Heart left ventricle (tissue), 16 donors: ENCODE measurements at places on chromosomes 6 and 20. TPM values are rescaled to one million over a fixed set of nuclear protein-coding genes. Genes with fewer than 3 reads are reported as not detected.
A peak's percentile ranks its signal among the peaks of the same experiment; 100 is the strongest.

ULBP1 gene
- 0.12 TPM for total RNA-seq

SLC17A3 gene
- not detected for total RNA-seq

DNA sequence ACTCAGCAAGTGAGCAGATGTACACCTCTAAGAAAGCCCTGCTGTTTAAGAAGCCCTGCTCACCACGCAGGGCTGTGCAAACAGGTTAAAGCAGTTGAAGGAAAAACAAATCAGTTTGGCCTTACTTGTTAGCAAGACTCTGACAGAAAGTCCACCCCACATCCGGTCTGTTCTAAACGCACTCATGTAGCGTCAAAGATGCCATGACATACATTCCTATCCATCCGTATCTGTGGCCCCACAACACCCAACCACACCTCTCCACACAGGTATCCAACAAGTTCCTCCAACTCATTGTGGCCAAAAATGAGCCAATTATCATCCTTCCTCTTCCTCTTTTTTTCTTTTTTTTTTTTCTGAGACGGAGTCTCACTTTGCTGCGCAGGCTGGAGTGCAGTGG lies 22.8 kb upstream of the RAB22A start:
- DNase-seq = no peak

GRCh38 chr6:23280437-23280836 lies 711.1 kb downstream of the HDGFL1 start:
- no peak for DNase-seq

GPX6 gene
- total RNA-seq = not detected

- DNase-seq = peak; percentile 58
Measured at GRCh38 chr6:134826889-134827737, 122.8 kb downstream of the ALDH8A1 start.

HLA-DRB1 gene
- 50.1 TPM for total RNA-seq

TAGAP gene
- total RNA-seq = 1.4 TPM

SEL1L2 gene
- not detected for total RNA-seq

GRCh38 chr6:146498309-146498708 lies 45.3 kb upstream of the RAB32 start:
- DNase-seq = no peak

DNA sequence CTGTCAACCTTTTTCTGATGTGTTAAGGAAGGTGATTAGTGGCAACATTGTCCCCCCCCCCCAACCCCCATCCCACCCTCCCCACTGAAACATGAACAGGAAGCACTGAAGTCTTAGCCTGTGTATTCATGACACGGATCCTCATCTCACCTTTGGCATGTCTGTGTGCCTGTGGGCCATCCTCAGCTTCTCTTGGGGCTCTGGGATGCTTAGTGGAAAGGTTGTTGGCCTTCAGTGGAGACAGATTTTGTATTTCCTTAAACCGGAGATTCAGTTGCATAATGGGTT lies 93.6 kb downstream of the RREB1 start:
- no peak for DNase-seq

- no peak for DNase-seq
Measured at GRCh38 chr20:31474097-31474436, 860 bp downstream of the DEFB124 start.

DNA sequence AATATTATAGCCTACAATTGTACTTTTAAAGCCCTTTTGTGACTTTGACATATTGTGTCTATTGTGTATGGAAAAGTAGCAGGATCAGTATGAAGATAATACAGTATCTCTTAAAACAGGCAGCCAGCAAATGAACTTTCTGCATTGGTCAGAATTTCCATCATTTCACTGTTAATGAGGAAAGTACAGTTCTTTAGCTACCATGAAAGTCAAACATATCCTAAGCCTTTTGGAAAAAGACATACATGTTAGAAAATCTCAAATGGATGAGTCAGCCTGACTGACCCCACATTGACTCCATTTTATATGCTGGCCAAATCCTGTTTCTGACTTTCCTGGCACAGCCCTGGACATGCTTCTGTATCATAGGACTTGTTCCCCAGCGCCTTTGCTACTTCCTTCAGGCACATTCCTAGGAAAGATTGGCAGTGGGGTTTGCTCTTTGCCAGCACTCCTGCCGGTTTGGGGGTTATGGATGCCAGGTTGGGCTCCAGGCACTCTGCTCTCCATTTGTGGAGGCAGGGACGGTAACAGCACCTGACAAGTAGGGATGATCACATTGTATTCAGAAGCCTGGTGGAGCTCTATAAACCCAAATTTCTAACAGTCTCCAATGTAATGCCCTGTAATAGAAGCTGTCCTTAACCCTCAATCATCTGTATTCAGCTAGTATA lies 43.7 kb downstream of the TOP1 start:
- DNase-seq = peak; percentile 9

- DNase-seq = no peak
Measured at GRCh38 chr6:89716532-89716931, 78.0 kb upstream of the LYRM2 start.

- DNase-seq = no peak
Measured at GRCh38 chr6:166253281-166253681, 54.9 kb downstream of the PRR18 start.

GRCh38 chr20:41137614-41138474 lies 501 bp downstream of the PLCG1 start:
- peak; percentile 91 for DNase-seq

GRCh38 chr6:170143401-170144150 lies 147.3 kb downstream of the DLL1 start:
- DNase-seq = no peak

DNA sequence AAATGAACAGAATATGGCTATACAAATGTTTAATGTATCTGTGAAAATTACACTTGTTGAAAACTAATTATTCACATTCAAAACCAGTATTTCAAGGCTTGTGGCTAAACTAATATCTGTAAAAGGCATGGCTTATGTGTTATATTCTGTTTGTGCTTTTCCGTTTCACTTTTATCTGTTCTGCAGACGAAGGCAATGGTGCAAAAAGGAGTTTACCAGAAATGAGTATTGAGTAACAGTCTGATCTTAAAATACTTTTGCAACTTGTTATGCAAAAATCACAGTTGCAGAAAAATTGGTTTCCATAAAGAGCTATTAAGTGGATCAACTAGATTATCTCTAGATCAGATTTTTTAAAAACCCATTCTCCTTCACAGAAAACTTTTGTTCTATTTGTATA lies 9.4 kb upstream of the STX11 start:
- no peak for DNase-seq

- DNase-seq = no peak
Measured at GRCh38 chr6:39684790-39685488, 40.3 kb downstream of the KIF6 start.
